ENCODE measurements at places on chromosomes 12 and 14.

GRCh38 chr12:54983536-54984101, 943 bp downstream of the TESPA1 start:
- no peak for DNase-seq

- DNase-seq: no peak
Observed at GRCh38 chr14:75579882-75580281, 1.5 kb downstream of the FLVCR2 start.

DNA sequence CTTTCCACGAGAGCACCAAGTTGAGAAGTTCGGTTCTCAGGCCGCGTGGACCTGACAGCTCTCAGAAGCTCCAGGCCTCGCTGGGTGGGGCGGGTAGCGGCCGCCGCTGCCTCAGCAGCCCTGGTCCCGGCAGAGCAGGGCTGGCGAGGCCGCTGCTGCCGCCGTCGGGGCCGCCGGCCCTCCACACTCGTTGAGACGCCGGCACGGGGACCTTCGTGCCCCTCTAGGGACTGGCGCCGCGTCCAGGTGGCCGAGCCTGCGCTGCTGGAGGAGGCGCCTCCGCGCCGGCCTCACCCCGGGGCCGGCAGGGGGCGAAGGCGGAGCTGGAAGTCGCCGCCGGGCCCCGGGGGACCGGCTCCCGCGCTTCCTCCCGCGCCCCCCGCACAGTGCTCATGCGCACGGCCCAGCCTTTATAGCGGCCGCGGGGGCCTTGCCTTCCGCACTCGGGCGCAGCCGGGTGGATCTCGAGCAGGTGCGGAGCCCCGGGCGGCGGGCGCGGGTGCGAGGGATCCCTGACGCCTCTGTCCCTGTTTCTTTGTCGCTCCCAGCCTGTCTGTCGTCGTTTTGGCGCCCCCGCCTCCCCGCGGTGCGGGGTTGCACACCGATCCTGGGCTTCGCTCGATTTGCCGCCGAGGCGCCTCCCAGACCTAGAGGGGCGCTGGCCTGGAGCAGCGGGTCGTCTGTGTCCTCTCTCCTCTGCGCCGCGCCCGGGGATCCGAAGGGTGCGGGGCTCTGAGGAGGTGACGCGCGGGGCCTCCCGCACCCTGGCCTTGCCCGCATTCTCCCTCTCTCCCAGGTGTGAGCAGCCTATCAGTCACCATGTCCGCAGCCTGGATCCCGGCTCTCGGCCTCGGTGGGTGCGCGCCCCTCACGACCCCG, at the start of gene COCH:
COCH (plus strand) TSS at position 440 of the 879 bp plus-strand sequence; CDS start at position 820, 380 bp downstream.
- no peak for DNase-seq

DNA sequence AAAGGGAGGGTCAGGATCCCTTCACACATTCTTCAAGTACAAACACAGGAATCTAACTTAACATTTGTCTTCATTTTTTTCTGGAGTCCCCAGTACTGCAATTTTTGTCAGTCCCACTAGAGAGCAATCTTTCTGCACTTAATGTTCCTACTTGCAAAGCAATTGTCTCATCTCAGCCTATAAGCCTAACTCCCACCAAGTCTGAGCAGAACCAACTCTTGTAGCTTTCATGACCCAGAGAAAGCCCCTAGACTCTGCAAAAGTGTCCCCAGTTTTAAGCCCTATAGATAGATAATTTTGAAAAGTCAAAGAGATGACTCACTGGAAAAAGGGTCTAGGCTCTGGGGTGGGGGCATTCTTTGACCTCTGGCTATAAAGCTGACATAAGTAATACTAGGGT, 1.8 kb upstream of the ZBTB39 start:
- DNase-seq: peak; percentile 81

Measured in kidney glomerular epithelial cell (primary cell).